ENCODE measurements at places on chromosomes 3 and 15. TPM values are rescaled to one million over a fixed set of nuclear protein-coding genes. Genes with fewer than 3 reads are reported as not detected.

The TGM4 gene
- total RNA-seq, result not detected

The ACAA1 gene
- total RNA-seq, result 32.9 TPM

The CKMT1A gene
- not detected for total RNA-seq

The HGD gene
- not detected for total RNA-seq

The SLC12A8 gene
- total RNA-seq, result 12.0 TPM

The DNAH12 gene
- not detected for total RNA-seq

The RBM15B gene
- 21.6 TPM for total RNA-seq

The PROK2 gene
- total RNA-seq, result not detected

The GOLGA6B gene
- total RNA-seq, result not detected

The C3orf22 gene
- total RNA-seq, result not detected

DNA sequence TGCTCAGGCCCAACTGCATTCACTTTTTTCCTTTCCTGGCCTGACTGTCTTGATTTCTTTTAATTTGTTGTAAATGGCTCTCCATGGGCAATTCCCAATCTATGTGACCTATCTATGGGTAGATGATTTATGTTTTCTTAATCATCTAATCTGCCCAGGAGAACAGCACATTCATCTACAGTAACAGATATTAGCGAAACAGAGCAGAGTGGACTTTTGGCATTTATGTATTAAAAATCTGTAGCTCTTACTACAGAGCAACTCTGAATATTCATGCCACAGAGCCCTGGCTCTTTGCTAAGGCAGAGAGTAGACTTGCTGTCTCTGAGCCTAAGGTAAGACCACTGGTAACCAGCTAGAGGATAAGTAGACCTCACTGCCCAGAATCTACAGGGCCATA lies 674.9 kb upstream of the ADAMTS9 start:
- no peak for DNase-seq

DNA sequence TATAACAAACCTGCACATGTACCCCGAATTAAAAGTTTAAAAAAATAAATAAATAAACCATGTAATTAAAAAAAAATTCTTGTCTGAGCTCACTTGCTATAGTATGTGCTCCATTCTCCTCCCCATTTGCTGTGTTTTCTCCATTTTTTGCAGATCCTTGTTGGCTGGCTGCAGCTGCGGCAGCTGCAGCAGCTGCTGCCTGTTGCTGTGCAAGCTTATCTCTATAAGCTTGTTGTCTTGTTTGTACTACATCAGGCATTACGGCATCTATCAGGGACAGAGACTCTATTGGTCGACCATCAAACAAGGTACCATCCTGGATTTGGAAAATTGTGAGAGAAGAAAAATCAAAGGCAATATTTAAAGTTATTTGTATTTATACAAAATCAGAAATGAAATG lies 145.9 kb downstream of the TBL1XR1 start:
- no peak for DNase-seq

GRCh38 chr3:99324636-99325203 lies 313.7 kb upstream of the COL8A1 start:
- DNase-seq, result no peak

- DNase-seq, result peak; percentile 56
These were observed 4.0 kb downstream of the TLE3 start for GRCh38 chr15:70093481-70094319.

GRCh38 chr3:133963657-133964396 lies 65.9 kb downstream of the SLCO2A1 start:
- no peak for DNase-seq

DNA sequence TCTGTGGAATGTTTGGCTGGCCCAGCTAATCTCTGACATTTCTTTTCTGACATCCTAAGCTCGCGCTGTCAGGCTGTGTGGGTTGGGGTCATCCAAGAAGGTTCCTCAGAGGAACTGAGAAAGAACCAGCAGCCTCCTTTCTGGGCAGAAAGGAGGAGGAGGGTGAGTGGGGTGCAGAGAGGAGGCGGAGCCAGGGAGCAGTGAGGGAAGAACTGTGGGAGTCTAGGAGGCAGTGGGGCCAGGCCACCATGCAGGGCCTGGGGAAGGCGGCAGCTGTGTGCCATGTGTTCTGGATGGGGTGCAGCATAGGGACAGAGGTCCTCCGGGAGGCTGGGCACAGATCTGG lies 5.3 kb downstream of the SEMA7A start:
- no peak for DNase-seq

DNA sequence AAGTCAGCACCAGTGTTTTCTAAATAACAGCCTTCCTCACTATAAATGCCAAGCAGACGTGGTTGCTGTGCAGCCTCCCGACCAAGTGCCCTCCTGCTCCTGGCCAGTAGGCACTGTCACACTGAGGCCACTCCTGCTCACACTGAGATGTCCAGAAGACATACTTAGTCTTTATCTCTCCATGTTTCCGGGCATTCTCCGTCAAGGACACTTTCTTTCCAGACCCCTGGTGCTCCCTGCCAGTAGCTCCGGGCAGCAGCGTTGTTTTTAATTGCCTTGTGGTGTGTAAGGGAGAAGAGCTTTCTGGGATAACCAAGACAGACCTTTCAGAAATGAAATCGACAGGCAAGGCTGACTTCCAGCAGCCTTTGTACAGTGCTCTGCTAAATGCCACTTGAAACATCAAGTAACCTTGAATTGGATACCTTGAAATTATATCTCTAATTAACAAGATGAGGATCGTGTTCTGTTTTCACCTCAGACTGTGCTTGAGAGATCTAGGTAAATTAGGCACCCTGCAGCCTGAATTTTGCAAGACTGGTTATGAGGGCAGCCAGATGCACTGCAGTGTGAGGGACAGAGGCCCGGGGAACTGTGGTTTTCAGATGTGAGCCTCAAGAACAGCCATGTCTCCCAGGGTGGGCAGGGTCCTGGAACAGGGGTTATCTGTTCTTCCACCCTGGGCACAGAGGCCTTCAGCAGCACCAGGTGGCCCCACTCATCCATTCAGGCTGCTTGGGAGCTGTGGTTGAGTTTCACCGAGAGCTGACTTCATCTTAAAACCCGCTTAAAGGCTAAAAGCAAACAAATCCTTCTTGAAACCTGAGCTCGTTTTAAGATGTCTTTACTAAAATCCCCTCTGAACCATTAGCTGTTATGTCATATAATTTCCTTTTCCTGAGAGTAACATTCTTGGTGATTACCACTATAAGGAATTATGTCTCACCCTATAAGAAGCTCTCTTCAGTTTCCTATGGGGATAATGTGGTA lies 105.5 kb upstream of the IL12A start:
- peak; percentile 43 for DNase-seq

DNA sequence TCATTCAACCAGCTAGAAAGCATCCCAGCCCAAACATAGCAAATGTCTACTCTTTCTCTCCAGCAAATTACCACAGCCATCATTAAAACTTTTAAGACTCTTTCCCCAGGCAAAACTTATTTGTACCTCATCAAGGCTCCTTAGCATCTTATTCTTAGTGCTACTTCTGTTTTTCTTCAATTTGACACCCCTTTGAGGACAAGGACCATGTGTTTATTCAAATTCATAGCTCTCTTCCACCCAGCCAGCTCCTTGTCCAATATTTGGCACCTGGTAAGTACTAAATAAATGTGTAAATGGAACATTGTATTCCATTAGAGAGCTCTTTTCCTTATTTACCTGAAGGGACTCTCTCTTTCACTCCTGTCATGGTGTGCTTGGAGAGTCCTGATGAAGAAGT lies 89.8 kb downstream of the IMPG2 start:
- no peak for DNase-seq

- DNase-seq, result no peak
These were observed 3.1 kb downstream of the NMNAT3 start for GRCh38 chr3:139674571-139675260.

GRCh38 chr3:17623464-17623863 lies 119.0 kb downstream of the TBC1D5 start:
- DNase-seq, result no peak

DNA sequence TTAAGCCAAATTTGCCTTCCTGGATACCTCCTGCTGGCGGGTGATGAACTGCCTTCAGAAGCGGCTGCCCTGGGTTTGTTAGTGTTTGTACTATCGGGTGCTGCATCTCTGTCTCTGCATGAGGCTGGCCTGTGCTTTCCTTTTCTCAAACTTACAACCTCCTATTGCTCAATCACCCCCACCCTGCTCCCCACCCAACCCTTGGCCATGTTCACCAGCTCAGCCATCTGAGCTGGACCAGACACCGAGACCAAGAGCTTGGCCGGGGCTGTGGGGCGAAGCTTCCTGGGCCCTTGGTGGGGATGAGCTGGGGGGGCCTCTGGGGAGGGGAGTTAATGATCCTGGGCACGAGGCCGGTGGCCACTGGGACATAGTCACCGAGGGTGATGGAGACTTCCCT lies 16.8 kb upstream of the FBLN2 start:
- peak; percentile 46 for DNase-seq

DNA sequence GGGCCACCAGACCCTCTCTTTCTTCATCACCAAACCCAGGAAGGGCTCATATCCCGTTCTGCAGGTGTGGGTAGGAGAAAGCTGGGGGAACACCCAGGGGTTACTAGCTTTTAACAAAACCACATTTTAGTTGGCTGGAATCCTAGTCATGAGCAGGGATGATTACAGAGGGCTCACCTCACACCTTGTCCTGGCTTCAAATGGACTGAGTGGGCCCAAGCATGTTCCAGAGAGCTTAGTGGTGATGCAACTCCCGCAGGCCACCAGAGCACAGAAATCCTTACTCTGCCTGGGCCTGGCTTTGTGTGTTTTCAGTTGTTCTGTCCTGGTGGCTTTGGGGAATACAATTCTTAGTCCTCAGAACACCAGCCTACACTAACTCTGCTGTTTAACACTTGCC lies 56.8 kb upstream of the RYK start:
- DNase-seq, result no peak

- peak; percentile 90 for DNase-seq
These were observed 84.1 kb downstream of the MEIS2 start for GRCh38 chr15:37016231-37016630.

DNA sequence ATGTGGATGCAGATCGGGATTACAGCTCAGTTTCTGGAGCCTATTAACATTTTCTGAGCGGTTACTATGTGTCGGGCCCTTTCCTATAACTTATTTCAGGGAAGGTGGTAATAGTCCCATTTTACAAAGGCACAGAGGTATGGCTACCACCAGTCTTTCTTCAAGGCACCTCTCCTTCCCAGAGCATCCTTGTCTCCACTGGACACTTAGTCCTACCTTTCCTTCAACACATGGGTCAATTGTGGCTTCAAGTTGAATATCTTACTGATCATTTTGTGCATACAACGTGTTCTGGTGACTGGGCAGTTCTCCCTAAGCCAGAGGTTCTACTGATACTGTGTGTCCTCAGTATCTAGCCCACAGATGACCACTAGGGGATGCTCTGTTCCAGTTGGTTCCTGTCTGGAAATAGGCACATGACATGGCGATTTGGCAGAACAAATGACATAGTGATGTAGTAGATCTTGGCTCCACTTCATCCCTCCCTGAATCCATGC lies 60.7 kb upstream of the CMTM8 start:
- peak; percentile 74 for DNase-seq

DNA sequence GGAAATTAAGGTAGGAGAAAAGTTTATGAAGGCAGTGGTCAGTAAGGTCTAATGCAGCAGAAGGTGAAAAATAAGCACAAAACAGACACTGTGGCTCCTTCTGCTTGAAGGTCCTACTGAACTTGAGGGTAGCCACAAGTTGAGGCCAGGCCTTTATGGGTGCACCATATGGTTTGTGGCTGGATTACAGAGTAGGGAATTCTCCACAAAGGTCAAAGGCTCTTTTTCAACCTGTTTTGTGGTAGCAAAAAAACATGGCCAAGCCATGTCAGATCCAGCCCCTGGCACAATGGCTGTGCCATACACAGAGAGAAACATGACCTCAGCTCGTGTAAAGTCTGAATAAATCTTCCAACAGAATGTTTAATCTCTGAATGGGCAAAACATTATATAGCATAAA lies 214.0 kb downstream of the SATB1 start:
- no peak for DNase-seq

GRCh38 chr3:7657214-7658112 lies 796.5 kb downstream of the GRM7 start:
- no peak for DNase-seq

GRCh38 chr15:100373942-100374341 lies 32.2 kb upstream of the ADAMTS17 start:
- DNase-seq, result no peak

GRCh38 chr3:32568953-32569352 lies 1.7 kb downstream of the DYNC1LI1 start:
- peak; percentile 16 for DNase-seq

Measured in GM23248 (cell line).